ENCODE measurements at places on chromosomes 2 and 18. TPM values are rescaled to one million over a fixed set of nuclear protein-coding genes. Genes with fewer than 3 reads are reported as not detected.

Gene LCT
- not detected for total RNA-seq

Gene FBXO48
- 0.96 TPM for total RNA-seq

Gene L3MBTL4
- 34.9 TPM for total RNA-seq

Gene FSHR
- total RNA-seq = 0.39 TPM

Gene IL36G
- not detected for total RNA-seq

Gene KCNK3
- 36.6 TPM for total RNA-seq

Gene SH3BP4
- 19.9 TPM for total RNA-seq

Gene UCN
- total RNA-seq = 0.96 TPM

Gene PLCL1
- 45.0 TPM for total RNA-seq

Gene ANKRD29
- total RNA-seq = 3.4 TPM

Gene MPP4
- total RNA-seq = 0.14 TPM

Gene EPHA4
- 110 TPM for total RNA-seq

Gene RUFY4
- not detected for total RNA-seq

Gene ST3GAL5
- total RNA-seq = 14.0 TPM

Gene RPIA
- total RNA-seq = 11.0 TPM

Gene TANC1
- 75.8 TPM for total RNA-seq

Gene GALNT13
- total RNA-seq = 4.1 TPM

Gene LRP1B
- total RNA-seq = 1.8 TPM

Measured in right cardiac atrium (tissue), 5 donors.